ENCODE measurements at places on chromosomes 5 and 9. TPM values are rescaled to one million over a fixed set of nuclear protein-coding genes. Genes with fewer than 3 reads are reported as not detected.

IFNK gene
- total RNA-seq, result 3.0 TPM

GADD45G gene
- total RNA-seq, result 77.2 TPM

GRCh38 chr5:167442922-167443321 lies 848.5 kb upstream of the WWC1 start:
- ATAC-seq, result no peak

INSL4 gene
- not detected for total RNA-seq

C5orf24 gene
- total RNA-seq, result 45.7 TPM

- ATAC-seq, result no peak
Measured at GRCh38 chr9:106500171-106500570, 362.8 kb upstream of the ZNF462 start.

DNA sequence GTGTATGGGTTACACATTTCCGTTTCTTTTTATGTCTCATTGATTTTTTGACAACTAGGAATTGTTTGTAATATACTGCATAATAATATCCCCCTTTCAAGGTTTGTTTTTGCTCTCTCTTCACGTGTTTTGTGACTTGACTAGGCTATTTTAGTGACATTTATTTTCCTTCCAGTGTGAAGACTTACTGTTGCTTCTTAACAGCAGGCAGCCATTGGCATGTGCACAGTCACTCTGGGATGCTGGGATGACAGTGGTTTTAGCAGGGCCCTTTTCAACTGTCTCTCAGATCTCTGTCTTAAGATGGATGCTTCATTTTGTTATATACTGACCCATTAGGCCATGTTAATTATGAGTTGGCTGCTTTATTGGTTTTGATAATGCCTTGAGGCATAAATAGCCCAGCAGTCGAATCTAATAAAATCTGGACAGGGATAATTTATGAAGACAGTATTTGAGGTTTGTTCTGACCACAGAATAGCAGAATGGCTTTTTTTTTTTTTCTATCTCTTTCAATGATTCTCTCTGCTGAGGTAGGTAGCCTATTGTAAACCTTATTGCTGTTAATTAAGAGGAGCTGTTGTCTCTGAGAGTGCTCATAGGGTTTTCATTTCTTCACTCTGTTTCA lies 536.0 kb downstream of the GABRG2 start:
- ATAC-seq, result no peak

GRCh38 chr9:19208653-19209052 lies 21.8 kb upstream of the DENND4C start:
- ATAC-seq, result no peak

DNA sequence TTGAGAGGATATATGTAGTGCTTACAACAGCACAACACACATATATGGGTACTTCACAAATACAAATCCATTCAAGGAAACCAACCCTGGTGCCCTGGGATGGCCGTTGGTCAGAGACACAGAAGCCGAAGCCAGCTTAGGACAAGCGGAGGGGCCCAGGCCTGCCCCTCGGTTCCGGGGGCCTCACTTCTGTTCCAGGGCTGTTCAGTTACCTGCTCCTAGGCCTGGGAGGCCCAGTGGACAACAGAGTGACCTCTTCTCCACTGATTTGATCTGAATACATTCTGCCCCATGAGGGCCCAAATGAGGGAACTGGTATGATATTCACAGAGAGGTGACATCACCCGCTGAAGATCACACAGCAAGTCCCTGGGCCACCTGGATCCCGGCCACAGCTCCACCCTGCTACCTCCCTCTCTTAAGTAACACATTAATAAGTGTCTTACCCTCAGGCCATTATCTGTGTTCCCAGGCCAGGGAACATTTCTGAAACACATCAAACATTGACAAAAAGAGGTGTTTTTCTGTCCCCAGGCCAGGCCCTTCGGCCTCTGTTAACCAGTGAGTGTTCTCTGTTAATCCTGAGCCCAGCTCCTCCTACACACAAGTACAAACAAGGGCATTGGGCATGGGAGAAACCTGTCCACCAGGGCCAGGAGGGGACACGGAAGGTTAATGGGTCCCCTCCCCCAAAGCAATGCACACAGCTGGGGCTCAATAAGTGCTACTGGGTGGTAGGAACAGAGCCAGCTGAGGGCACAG lies 4.5 kb upstream of the GRHPR start:
- no peak for ATAC-seq

- ATAC-seq, result peak; percentile 42
Measured at GRCh38 chr5:169258372-169259000, 42.5 kb downstream of the SLIT3 start.

GRCh38 chr5:131378721-131379541 lies 115.1 kb downstream of the CDC42SE2 start:
- no peak for ATAC-seq

PCDHA9 gene
- 0.17 TPM for total RNA-seq

- ATAC-seq, result no peak
Measured at GRCh38 chr5:63686938-63687337, 275.3 kb downstream of the HTR1A start.

All from motor neuron (in vitro differentiated cells).